ENCODE measurements at places on chromosomes 3 and 15. TPM values are rescaled to one million over a fixed set of nuclear protein-coding genes. Genes with fewer than 3 reads are reported as not detected.

OR5K2 gene
- 0.18 TPM for polyA plus RNA-seq

SMCO1 gene
- not detected for polyA plus RNA-seq

OXSM gene
- polyA plus RNA-seq: 23.4 TPM

CASR gene
- 18.7 TPM for polyA plus RNA-seq

ARPP21 gene
- polyA plus RNA-seq: 1.3 TPM

ISLR2 gene
- 0.93 TPM for polyA plus RNA-seq

SENP5 gene
- polyA plus RNA-seq: 17.6 TPM

DNA sequence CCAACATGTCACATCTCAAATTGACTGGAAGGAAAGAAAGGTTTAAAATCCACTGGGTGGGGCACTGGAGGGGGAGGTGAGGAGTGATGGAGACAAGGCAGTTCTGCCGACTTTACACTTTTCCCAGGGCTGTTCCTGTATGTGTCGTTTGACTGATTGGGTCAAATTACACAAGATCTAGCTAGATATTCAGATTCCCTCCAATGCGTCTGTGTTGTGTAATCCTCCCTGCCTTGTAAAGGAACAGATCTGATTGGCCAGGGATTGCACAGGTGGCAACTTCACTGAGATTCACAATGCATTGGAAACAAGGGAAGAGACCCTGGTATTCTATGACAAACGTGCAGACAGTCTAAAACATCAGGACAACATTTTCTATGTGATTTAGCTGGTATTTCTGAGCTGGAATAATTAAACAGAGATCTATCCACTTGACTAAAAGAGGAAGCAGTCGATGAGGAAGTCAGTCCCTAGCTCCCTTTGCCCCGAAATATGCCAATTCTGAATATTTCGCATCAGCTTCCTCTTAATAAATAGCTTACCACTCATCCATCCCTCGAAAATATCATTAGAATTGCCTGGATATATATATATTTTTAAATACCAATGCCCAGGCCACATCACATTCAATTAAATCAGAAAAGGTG is 312.9 kb downstream of the RORA start:
- DNase-seq: no peak

DNA sequence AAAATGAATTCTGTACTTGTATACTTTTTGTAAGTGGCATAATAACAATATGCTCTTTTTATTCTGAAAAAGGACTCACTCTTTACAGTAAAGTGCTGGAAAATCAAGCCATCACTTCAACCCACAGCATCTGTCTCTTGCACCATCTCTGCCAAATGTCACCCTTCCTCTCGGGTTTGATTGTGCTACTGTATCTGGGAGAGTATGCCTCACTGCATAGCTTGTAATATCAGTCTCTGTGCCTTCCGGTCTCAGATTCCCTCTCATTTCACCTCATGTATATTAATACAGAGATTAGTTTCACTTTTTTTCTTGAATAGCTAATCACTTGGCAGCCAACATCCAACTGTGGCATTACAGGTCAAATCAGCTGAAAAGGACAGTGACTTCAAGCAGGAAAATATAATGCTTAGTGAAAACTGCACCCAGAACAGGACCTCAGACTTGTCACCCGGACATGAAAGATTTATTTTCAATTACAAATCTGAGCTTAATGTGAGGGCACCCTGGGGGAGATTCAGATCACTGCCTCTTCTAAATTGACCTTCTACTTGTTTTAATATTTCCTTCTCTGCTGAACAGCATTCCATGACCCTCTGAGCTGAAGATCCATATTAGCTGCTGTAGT is 605.8 kb upstream of the NAALADL2 start:
- no peak for DNase-seq

- DNase-seq: no peak
Measured at GRCh38 chr15:55552926-55553325, 35.2 kb downstream of the PYGO1 start.

DNA sequence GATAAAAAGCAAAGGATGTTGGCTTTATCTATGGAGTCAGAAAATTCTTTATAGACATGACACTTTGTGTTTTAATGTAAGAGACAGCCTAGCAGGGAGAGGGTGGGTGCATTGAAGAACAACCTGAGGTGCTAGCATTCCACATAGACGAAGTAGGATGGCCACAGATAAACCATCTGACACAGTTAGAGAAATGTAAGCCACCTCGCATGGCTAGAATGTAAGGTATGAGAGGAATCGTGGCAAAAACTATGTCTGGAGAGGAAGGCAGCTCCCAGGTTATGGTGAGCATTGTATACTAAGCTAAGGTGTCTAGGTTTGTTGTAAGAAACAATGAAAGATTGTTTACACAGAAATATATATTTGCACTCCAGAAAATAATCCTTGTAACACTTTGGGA is 194.0 kb upstream of the SLITRK3 start:
- no peak for DNase-seq

- DNase-seq: no peak
Measured at GRCh38 chr3:70748593-70748992, 436.2 kb upstream of the MDFIC2 start.

DNA sequence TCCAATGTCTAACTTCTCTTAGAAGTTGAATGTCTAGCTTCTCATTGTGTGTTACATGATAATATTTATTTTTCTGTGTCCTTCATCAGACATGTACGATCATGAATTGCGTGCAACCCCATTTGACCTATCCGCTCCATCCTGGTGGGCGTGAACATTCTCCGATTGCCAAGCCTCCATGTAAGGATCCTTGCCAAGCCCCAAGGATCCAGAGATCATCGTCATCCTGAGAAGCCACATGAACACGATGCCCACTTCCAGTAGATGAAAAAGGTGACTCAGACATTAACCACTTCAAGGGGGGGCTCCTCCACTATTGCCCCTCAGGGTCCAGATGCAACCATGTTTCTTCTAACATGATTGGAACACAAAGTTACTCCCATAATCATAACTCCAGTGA is 25.5 kb upstream of the KNG1 start:
- DNase-seq: no peak

DNA sequence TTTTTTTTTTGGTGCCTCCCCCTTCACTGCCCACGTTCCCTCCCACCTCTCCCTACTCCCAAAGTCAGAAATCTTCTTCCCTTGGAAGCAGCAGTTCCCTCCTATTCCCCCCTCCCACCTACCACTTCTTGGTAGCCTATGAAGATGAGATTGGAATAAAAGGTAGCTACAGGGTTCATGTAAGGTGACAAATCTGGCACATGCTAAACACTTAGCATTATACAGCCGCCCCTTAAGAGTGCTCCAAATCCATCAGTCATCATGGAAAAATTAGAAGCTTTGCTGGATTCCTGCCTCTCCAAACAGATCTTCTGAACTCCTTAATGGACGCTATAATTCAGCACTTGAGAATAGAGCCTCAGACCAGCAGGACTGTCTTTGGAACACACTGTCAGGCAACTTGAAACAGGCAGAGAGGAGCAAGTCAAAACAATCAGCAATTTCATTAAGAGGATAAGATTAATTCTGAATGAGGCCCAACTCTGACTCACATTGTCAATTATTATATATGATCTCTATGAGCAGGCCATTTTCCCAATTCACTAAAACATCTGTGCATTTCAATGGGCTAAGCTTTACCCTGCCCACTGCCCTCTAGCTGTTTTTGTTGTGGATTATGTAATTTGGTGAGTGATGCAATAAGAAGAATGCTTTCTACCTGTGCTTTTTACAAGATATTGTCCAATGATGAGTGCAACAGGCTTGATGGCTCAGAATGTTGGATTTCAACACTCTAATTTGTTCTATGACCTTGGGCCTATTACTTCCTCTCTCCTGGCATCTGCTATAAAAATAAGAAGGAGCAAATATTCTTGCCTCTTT is 34.6 kb upstream of the SPRED1 start:
- DNase-seq: no peak

GRCh38 chr3:168383573-168383972 is 287.8 kb upstream of the GOLIM4 start:
- DNase-seq: no peak

GRCh38 chr3:157081626-157082210 is 78.2 kb downstream of the CCNL1 start:
- DNase-seq: peak; percentile 76

- no peak for DNase-seq
Measured at GRCh38 chr15:44550256-44550655, 13.3 kb downstream of the EIF3J start.

DNA sequence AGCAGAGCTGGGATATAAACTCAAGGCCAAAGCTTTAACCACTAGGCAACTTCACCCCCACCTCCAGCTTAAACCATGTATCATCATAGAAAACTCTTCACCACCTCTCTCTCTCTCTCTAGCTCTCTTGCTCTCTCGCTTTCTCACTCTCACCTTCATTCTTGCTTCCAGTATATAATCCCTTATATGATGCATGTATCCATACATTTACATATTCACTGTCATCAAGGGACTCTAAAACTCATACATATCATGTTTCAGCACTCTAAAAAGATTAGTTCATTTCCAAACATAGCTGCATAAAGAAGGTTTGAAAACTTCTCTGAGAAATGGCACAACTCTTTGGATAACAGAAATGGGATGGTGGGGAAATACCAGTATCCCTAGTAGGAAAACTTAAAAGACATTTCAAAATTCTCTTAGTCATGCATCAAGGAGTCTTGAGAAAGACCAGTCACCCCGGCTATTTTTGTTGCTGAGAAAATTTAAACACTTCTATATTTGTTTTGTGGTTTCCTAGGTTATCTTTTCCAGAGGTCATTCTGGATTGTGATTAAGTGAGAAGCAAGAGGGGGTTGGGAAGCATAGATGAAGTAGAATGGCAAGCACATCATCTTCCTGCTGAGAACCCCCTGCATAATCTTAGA is 447.8 kb upstream of the THBS1 start:
- DNase-seq: no peak

DNA sequence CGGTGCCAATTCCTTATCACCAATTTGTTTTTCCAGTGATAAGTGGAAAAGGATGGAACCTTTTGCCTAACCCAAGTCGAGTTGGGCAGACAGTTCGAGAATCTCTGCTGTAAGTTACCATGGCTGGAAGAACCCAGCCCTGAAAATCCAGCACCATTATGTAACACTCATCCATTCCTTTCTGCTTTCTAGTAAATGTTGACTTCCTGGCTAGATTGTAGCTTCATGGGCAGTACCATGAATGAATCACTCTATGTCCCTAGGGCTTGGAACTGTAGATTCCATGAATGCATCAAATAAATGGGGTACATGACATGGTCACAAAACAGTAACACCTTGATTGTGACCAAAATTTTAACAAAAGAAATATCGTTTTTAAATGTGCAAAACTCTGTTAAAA is 14.0 kb downstream of the CHCHD4 start:
- DNase-seq: no peak

DNA sequence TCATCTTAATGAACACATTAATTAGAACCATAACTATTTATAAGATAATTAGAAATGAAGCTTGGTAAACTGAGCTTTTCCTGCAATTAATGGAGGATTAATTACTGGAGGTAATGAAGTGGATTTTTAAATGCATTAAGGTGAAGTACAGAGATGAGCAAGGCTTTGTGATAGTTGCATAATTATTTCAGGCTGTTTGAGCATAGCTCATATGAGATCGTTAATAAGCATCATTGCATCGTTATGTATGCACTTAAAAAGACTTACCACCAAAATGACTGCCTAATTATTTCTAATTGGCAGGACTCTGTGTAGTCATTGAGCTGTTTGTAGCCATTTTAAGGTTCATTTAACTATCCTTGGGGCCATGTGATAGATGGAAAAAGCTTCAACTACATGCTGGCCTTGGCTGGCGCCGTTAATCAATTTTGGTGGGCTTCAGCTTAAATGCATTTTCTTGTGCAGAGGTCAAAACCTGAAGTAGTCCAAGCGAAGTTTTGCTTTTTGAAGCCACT is 55.3 kb downstream of the RSRC1 start:
- DNase-seq: no peak

DNA sequence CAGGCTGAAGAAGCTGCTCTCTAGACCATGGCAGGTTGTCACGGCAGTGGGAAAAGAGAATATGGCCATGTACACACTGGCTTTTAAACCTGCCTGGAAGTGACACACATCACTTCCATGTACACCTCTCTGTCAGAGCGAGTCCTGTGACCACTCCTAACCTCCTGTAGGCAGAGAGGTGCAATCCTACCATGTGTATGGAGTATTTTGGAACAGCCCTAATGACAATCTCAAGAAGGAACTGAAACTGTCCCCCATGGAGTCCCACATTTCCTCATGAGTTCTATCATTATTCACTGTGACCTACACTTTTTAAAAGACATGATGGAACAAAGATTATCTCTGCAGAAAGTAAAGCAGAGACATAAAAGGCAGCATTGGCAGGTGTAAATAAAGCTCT is 153.4 kb upstream of the PFN2 start:
- no peak for DNase-seq

GRCh38 chr3:98721776-98722175 is 41.4 kb upstream of the ST3GAL6 start:
- no peak for DNase-seq

Data from left renal cortex interstitium (tissue), 4 donors.